ENCODE measurements at places on chromosomes 1 and 21.
A peak's percentile ranks its signal among the peaks of the same experiment; 100 is the strongest.

- ATAC-seq = peak; percentile 13
Observed at GRCh38 chr1:4020449-4020848, 120.4 kb upstream of the C1orf174 start.

DNA sequence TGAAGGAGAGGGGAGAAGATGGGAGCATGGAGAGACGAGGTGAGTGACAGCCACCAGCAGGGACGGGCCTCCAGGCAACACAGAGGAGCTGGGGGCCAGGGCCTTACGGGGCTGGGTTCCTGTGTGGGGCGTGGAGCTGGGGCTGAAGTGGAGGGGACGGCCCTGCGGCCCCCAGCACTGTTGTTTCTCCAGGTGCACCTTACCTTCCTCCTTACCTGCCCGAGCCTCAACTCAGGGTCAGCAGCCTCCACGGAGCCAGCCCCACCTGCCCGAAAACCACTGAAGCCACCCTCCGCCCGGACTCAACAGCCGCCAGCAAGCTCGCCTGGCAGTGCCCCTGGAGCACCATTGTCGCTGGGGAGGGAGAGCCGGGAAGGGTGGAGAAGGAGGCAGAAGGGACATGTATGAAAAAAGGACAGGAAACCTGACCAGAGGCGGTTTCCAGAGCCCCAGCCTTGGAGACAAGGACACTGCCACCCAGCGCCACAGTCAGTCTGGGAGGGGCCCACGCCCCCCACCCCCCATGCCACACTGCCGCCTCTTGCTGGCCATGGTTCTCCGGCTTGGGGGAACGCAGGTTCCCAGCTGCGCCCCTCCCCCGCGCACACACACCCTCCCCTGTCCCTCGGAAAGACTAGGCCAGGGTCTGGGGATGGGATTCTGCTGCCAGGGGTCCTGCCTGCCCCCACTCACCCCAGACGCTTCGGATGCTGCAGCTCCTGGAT, 10.6 kb downstream of the PLA2G2F start:
- no peak for ATAC-seq

GRCh38 chr1:234704106-234704887, 94.3 kb upstream of the IRF2BP2 start:
- ATAC-seq = no peak

DNA sequence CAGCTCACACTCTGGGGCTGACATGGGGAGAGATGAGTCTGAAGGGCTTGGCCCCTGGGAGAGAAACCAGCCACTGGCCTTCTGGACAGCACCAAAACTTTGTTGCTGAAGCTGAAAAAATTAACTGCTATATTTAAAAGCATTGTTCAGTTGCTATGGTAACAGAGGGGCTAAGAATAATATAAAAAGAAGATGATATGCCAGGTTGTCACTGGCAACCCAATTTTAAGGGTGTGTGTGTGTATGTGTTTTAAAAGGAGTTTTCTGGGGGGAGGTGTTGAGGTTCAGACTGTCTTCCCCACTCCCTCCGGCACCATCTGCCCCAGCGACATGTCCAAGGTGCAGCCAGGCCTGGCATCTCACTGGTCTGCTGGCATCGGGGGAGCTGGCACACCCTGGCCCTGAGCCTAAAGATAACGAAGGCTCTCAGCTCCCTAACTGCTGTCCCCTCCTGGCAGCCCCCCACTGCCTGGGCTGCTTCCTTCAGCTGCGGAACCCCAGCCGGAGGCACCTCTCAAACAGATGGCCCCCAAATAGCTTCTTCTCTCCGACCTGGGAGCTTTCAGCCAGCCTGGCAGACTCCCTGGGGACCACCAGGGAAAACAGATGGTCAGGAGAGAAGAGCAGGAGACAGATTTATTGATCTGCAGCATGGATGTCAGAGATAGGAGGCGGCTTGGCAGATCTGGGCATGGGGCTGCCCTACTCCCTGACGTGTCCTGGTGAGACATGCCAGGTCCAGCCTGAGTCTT, 203.9 kb downstream of the HIVEP3 start:
- no peak for ATAC-seq

DNA sequence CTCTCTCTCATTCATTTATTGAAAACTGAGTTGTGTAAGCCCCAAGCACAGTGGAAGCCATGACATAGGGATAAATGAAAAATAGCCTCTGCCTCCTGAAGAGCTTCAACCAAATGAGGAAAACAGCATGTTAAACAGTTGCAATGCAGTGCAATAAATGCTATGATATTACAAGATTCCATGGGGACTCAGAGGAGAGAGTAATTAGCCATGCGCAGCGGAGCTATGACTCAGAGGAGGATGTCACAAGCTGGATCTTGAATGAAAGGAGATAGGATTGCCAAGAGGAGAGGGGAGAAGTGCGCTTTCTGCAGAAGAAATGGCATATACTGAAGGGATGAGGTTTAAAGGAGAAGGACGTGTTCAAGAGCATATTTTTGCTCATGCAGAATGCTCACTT, 231.3 kb upstream of the PLXNA2 start:
- ATAC-seq = no peak

GRCh38 chr1:224507771-224508523, 73.3 kb upstream of the WDR26 start:
- ATAC-seq = no peak

GRCh38 chr1:228919914-228920313, 184.6 kb downstream of the RHOU start:
- no peak for ATAC-seq

GRCh38 chr21:39775816-39776215, 30.8 kb downstream of the IGSF5 start:
- ATAC-seq = no peak

GRCh38 chr1:33142483-33143064, 39.3 kb downstream of the TRIM62 start:
- ATAC-seq = no peak

- no peak for ATAC-seq
Observed at GRCh38 chr1:58231204-58231603, 315.3 kb downstream of the OMA1 start.

DNA sequence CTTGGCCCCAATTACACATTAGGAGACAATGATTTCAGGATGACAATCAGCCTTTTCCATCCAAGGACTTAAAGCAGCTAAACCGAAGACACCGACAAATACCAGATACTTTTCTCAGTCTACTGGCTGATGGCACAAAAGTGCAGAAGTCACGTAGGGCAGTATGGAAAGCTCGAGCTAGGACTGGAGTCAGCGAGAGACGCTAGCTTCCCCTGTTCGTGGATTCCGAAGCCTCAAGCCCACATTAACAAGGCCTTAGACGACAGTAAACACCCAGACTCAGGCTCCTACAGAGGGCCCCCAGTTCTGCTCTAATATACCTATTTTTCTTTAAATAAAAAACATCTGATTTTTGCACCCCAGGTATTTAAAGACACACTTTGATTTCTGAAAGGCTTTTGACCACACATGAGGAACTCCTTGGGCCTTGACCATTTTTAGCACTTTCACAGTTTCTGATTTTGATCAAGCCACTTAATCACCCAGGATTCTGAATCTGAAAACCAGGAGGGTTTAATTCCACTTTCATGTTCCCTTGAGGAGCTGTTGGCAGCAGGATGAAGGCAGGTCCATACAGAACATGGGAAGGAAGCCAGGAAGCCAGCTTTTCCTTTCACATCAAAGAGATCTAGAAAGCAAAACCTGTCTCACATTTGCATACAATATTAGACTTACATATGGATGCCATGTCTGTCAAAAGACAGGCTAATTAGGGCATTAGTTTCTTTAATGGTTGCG, 204.1 kb downstream of the GABPA start:
- ATAC-seq = no peak

- ATAC-seq = peak; percentile 35
Observed at GRCh38 chr1:35573198-35574124, at the start of gene TFAP2E. TSS of gene TFAP2E (plus strand) at chr1:35573314. CDS start at chr1:35573578, 264 bp downstream.

DNA sequence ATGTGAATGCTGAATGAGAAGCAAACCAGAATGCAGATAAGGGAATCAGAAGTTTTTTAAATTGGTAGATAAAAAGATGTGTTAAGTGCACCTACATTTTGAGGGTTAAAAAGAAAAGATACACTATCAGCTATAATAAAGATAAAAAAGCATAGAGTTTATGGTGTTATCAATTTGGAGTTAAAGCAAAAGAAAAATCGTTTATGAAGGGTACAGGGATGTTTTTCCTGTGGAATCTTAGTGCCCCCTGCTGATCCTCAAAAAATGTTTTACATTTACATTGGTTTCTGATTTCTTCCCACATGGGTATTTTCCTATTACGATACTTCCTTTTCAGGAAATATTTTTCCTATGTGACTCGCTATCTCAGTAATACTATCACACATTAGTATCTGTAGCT, 293.5 kb downstream of the MRPL39 start:
- ATAC-seq = no peak

- no peak for ATAC-seq
Observed at GRCh38 chr1:149846042-149846441, 53.3 kb upstream of the BOLA1 start.
